ENCODE measurements at places on chromosomes 2 and 18.

GRCh38 chr18:63828120-63828519 is 52.9 kb downstream of the SERPINB7 start:
- DNase-seq = no peak

GRCh38 chr2:31131871-31132270 is 6.4 kb downstream of the GALNT14 start:
- no peak for DNase-seq

GRCh38 chr2:135004005-135004746 is 43.1 kb downstream of the MAP3K19 start:
- peak; percentile 38 for DNase-seq

DNA sequence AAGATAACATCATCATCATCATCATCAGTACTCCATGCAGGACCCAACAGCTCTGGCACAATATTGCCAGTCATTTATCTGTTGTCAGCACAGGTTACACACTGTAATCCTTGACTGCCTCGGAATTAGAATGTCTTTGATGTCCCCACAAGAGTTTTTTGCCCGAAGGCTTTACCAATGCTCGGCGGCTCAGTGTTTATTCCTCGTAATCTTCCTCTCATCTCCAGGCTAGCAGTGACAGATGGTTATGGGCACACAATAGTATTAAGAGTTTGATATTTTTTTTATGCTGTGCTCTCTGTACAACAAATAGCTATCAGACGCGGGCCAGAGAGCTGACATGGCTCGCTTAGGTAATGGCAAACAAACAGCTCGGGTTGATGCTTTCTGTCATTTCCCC is 515.2 kb downstream of the ZEB2 start:
- no peak for DNase-seq

DNA sequence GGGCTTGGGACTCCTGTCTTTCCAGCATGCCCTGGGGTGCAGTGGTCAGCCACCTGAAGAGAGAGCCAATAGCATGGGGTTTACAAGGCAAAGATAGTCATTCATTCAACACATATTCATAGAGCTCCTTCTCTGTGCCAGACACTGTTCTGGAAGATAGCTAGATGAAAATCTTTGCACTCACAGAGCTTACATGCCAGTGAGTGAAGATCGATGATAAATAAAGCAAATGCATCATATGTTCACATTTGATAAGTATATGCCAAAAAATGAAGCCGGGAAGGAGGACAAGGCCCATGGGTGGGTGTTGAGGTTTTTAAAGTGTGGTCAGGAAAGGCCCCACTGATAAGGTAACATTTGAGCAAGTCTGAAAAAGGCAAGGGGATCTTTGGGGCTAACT is 130.8 kb upstream of the CDCA7 start:
- DNase-seq = no peak

DNA sequence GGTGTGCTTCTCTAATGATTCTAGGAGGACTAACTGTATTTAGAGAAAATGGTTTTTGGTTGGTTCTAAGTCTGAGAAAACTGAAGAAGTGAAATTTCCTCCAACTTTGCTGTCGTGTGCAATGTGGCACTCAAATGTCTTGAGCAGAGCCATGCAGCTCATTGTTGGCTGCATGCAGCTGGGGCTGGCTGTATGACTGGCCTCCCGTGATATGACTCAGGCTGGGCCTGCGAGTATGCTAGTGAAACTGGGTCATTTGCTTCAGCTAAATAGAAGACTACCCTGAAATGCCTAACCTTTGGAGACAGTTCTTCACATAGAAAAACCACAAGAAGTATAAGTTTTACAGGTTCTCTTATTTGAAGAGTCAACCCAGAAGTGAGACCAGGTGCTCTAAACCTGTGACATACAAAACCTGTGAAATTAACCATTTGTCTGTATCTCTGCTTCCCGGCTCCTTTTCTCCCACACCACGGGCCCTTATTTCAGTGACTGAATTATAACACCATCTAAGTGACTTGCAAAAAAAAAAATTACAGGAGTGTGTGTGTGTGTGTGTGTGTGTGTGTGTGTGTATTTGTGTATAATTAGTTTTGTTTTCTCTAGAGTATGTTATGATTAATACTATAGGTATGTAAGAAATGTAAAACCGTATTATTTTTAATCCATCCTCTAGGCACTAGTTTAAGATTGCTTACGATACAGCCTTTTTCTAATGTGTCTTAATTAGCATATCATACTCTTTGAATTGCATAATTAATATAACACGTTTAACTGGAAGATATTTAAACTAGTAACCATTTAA is 15.9 kb downstream of the POLI start:
- peak; percentile 38 for DNase-seq

- no peak for DNase-seq
Measured at GRCh38 chr2:209381091-209381490, 42.8 kb upstream of the MAP2 start.

- DNase-seq = no peak
Measured at GRCh38 chr18:12770469-12771219, 67.8 kb downstream of the PSMG2 start.

DNA sequence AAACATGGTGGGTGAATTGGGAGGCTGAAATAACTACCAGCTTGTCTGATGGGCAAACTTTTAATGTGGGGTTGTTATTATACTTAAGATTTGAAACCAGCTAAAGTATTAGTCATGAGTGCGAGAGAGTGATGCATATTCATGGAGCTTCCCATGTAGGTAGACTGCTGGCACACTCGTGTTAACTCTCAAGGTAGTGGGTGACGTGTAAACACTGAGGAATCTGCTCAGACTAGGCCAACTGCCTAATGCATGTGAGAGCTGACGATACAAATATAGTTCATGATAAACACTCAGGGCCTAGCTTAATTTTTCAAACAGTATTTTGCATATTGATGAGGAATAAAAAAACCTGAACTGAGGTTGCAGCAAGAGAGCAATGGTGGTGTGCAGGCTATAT is 1165.7 kb upstream of the PIK3C3 start:
- DNase-seq = no peak

GRCh38 chr2:86765310-86765695 is 25.4 kb downstream of the CD8A start:
- no peak for DNase-seq

All from stromal cell of bone marrow (primary cell).